Neuronal stem cell (in vitro differentiated cells): ENCODE measurements at places on chromosomes 16 and 17.
A peak's percentile ranks its signal among the peaks of the same experiment; 100 is the strongest.

DNA sequence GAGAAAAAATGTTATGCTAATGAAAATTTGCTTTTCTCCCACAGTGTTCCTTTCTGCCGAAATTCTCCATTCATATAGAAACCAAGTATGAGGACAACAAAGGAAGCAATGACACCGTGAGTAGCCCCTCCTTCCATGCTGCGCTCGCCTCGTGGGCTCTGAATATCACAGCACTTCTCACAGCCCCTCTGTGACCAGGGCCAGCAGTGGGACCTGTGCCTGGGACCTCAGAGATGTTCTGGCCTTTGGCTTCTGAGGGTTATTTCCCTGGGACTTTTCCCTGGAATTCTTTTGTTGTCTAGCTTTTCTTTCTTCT is 139.6 kb upstream of the NOL11 start:
- peak; percentile 9 for DNase-seq

DNA sequence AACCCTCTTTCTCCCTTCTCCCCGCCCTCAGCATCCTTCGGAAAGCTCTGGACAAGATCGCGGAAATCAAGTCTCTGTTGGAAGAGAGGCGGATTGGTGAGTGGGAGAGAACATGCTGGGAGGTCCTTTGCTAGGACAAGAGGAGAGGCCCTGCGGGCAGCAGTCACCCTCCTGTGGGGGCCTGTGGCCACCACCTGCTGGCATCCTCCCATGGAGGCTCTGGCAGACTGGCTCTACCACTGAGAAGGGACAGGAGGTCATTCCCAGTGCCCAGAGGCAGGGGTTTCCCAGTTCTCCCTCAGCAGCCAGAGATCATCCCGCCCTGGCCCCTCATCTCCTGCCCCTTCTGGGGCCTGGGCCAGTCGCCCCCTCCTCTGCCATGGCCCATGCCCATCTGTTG is 7.8 kb downstream of the SULT1A2 start:
- no peak for DNase-seq

GRCh38 chr17:332558-333322 is 19.9 kb downstream of the RPH3AL start:
- no peak for DNase-seq

GRCh38 chr16:80683646-80684045 is 120.8 kb downstream of the CDYL2 start:
- no peak for DNase-seq

DNA sequence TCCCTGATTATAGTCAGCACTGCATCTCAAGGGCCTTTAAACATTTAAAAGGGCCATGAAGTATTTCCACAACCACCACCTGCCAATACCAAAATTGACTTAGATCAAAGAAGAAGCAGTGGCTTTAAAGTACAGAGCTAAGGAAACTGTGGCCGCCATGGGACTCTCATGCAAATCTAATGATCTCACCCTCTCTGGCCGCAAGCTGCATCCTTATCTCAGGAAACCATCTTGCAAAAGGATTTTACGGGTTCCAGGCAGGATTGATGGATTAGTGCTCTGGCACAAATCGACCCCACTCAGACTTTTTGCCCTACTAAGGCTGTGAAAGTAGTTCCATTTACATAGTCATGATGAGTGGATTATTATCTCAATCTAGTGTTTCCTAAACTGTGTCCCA is 22.6 kb downstream of the CDRT4 start:
- no peak for DNase-seq

DNA sequence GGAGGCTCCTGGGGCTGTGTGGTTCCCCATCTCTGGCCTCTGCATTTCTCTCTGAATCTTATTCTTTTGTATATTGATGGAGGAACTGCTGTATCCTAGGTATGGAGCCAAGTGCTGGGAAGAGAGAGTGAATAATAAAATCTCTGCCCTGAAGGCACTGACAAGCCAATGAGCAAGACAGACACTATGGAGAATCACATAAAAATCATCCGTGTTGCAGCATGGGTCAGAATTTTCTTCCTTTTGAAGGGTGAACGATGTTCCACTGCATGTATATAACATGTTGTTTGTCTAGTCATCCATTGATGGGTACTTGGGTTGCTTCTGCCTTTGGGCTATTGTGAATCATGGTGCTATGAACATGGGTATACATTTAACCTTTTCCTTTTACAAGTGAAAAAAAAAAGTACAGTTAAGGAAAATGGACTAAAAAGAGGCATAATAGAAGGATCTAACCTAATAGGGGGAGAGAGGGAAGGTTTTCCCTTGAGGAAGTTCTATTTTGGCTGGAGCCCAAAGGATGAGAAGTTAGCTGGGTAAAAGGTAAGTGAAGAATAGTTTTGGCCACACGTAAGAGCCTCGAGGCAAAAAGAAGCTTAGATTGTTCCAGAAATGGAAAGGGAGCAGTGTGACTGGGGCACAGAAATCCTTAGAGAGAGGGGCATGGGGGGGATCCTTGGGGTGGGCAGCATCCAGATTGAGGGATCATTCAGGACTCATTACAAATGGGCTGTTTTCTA is 32.3 kb upstream of the GNA13 start:
- DNase-seq = no peak

DNA sequence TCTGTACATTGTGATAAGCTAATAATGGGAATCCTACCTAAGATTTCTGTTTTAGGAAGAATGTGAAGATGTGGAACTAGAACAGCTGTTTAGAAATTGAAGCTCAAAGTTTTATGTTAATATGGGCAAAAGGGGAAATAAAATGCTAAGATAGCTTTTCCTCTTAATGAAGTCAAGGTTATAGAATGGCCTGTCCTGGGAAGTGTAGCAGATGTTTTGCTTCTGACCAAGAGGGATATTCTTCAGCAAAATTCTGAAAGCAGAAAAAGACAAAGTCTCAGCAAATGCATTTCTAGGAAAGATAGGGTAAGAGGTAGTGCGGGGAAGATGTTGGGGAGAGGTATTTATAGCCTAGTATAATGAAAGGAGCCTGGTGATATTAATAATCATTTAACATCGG is 13.1 kb downstream of the MAP3K3 start:
- no peak for DNase-seq

GRCh38 chr17:45225964-45226530 is 4.4 kb downstream of the FMNL1 start:
- DNase-seq = no peak

DNA sequence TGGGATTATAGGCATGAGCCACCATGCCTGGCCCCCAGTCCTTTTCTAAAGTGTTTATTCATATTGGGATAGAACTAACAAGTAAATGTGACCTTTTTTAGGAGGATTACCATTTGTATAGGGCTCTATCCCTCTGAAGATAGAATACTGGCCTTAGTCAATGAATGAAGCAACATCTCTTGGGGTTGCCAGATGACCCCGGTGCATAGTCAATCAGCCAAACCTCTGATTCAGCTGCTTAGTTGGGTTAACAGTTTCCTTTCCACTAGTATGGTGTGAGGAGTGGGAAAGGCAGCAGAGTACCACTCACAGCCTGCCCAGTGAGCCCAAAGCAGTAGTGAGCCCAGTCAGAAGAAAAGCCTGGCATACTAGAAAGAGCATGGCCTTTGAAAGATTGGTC is 94.6 kb upstream of the TBX2 start:
- DNase-seq = no peak

GRCh38 chr17:78600181-78600721 is 23.1 kb upstream of the DNAH17 start:
- no peak for DNase-seq

GRCh38 chr16:55915096-55915827 is 40.1 kb upstream of the CES5A start:
- DNase-seq = no peak

GRCh38 chr17:28482551-28483199 is 9.2 kb downstream of the SLC13A2 start:
- DNase-seq = no peak

GRCh38 chr17:75783069-75783783 is 1.4 kb upstream of the UNK start:
- DNase-seq = no peak

- no peak for DNase-seq
Measured at GRCh38 chr17:18959071-18959844, 7.3 kb downstream of the SLC5A10 start.

- DNase-seq = no peak
Measured at GRCh38 chr16:27503662-27504061, 46.1 kb downstream of the GTF3C1 start.

GRCh38 chr17:46896991-46897390 is 26.0 kb upstream of the GOSR2 start:
- no peak for DNase-seq

- DNase-seq = no peak
Measured at GRCh38 chr16:72926177-72927070, 121.5 kb downstream of the ZFHX3 start.

DNA sequence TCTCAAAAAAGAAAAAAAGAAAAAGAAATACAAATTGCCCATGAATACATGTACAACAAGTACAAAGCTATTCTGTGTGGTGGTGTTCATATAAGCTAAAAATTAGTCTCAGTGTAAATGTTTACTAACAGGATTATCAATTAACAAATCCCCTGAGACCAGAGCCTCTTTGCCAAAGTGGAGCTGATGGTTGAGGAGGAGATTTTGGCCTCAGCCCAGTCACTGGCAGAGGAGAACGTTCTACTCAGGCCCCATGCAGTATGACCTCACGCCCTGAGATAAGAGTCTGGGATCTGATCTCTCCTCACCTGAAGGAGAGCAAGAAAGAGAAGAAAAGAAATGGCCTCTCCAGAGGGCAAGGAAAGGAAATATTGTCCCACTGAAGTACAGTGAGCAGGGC is 35.5 kb upstream of the NOL11 start:
- DNase-seq = no peak

DNA sequence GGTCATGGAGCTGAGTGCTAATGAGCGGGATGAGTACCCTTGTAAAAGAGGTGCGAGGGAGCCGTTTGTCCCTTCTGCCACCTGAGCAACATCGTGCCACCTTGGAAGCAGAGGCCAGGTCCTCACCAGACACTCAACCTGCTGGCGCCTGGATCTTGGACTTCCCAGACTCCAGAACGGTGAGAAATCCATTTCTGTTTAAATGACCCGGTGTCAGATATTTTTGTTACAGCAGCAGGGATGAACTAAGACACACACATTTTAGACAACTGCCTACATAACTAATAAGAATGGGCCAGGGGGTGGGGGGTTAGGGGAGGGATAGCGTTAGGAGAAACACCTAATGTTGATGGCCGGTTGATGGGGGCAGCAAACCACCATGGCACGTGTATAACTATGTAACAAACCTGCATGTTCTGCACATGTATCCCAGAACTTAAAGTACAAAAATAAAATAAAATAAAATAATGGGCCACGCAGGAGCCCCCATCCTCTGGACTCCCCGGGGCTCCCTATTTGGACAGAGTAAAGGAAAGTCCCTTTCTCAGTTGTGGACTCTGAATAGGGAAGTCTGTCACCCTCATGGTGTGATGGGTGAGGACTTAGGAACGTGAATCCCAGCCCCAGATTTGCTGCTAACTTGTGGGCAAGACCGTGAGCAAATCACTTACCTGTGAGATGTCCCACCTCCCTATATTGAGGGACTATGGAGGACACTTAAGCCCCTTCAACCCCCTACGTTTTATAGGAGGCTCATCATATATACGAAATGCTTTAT is 60.6 kb upstream of the DNAH17 start:
- DNase-seq = no peak

GRCh38 chr16:11677451-11677951 is 9.2 kb downstream of the SNN start:
- DNase-seq = no peak
